AG04450 (cell line): ENCODE measurements at places on chromosomes 4 and X.

GRCh38 chrX:108537005-108537404 lies 97.4 kb downstream of the COL4A5 start:
- no peak for DNase-seq

DNA sequence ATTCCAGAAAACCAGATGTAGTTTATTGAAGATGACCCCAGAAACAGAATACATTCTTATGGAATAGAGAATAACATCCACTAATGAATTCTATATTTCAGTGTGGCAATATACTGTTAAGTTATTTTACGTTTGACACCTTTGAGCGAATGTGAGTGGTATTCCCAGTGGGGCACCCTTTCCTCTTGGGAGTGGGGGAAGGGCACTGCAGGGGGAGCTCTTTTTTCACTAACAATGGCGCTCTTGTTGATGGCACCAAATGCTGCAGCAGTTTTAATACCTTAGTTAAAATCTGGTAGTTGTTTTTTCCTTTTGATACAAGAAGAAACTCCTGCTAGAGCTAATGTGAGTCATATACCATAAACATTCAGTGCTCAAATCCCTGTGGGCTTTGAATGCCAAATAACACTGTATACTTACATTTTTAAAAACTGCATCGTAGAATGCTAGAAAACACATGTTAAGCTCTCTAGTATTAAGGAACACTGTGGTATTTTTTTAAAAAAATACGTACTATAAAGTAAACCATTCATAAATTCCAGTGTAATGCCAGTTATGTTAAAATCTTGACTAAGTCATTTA lies 178.5 kb downstream of the DCHS2 start:
- no peak for DNase-seq

- no peak for DNase-seq
These were observed 26.5 kb downstream of the HS3ST1 start for GRCh38 chr4:11402192-11402591.

DNA sequence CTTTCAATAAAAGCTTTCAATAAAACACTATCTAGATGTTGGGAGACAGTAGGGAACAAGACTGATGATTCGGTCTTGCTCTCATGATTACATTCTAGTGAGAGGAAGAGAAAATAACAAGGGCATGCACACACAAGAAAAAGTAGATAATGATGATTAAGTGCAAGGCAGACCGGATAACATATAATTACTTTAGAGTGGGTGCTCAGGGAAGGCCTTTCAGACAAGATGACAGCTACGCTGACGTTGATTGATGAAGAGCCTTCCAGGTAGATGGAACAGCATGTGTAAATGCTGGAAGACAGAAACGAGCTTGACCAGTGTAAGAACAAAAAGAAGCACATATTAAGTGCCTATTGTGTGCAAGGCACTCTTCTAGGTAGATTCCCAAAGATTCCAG lies 43.4 kb downstream of the TXK start:
- DNase-seq: no peak

- no peak for DNase-seq
These were observed 1002.9 kb upstream of the IGFBP7 start for GRCh38 chr4:58113126-58113525.

GRCh38 chrX:21734175-21734574 lies 23.7 kb downstream of the SMPX start:
- DNase-seq: no peak

DNA sequence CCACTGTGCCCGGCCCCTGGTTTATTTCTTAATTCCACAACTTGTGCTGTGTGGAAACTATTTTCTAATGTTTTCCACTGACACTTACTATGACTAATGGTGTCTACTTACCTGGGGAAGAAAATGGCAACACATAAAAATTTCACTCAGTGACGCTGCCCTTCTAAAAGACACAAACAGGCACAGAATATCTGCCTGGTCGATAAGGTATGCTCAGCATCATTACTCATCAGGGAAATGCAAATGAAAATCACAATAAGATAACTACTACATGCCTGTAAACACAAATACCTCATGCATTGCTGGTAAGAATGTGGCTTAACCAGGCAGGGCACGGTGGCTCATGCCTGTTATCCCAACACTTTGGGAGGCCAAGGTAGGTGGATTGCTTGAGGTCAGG lies 61.6 kb downstream of the UBE2K start:
- no peak for DNase-seq

- DNase-seq: no peak
These were observed 1216.1 kb downstream of the FSTL5 start for GRCh38 chr4:160947653-160948052.

DNA sequence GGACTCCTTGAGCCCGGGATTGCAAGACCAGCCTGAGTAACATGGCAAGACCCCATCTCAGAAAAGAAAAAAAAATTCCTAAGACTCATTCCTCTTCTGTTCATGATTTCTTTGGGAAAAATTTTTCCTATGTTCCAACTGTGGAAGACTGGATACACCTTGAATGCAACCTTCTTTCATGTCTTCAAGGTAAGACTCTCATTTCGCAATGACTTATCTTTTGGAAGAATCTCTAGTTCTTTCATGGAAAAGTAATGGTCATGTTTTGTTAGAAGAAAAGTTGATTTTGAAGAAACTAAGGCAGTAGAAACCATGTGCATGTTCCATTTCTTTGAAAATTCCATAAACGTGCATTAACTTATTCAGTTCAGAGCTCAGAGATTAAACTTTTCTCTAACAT lies 26.0 kb upstream of the BBS12 start:
- no peak for DNase-seq

GRCh38 chr4:14539246-14539645 lies 463.0 kb upstream of the CPEB2 start:
- DNase-seq: no peak

DNA sequence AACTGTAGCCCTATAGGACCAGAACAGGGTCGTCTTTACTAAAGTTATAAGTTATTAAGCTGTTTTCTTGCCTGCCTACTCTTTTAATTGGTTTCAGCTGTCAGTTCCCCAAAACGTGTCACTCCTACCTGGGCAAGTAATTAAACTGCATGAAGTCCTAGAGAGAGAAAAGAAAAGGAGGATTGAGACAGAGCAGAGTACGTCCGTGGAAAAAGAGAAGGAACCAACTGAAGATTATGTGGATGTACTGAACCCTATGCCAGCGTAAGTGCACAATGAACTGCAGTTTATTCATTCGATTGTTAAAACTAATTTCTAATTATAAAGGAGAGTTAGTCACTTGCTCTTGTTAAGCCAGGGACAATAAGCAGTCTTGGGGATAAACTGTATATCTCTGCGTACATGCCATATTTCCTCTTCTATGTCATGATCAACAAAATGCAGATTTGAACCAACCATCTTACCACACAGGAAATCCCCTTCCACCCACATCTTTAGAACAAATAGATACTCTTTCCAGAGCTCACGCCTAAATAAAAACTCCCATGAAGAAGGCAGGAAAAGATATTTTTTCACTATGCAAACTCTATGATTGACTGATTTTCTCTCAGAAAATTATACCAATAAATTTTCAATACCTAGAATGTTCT lies 22.8 kb downstream of the STAP1 start:
- no peak for DNase-seq

- DNase-seq: no peak
These were observed 60.7 kb downstream of the GPR143 start for GRCh38 chrX:9704876-9705465.

DNA sequence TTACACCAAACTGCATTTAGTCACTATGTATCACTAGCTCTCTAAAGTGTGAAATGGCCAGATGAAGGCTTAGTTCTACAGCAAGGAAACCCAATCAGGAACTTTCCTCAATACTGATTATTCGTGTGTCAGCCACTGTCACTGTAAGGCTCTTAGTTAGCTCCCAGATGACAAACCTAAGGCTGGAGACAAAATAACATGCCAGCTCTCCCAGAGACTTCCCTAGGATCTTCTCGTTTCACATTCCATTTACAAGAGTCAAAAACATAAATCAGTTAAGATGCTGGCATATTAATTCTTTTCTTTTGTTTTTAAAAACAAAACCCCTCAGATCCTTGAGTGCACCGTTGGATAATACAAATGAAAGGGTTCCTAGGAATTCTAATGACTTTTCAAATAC lies 88.2 kb upstream of the TFDP3 start:
- no peak for DNase-seq

GRCh38 chr4:113316879-113317278 lies 267.4 kb downstream of the ANK2 start:
- DNase-seq: no peak

- no peak for DNase-seq
These were observed 21.5 kb upstream of the PHKA1 start for GRCh38 chrX:72735561-72735960.

DNA sequence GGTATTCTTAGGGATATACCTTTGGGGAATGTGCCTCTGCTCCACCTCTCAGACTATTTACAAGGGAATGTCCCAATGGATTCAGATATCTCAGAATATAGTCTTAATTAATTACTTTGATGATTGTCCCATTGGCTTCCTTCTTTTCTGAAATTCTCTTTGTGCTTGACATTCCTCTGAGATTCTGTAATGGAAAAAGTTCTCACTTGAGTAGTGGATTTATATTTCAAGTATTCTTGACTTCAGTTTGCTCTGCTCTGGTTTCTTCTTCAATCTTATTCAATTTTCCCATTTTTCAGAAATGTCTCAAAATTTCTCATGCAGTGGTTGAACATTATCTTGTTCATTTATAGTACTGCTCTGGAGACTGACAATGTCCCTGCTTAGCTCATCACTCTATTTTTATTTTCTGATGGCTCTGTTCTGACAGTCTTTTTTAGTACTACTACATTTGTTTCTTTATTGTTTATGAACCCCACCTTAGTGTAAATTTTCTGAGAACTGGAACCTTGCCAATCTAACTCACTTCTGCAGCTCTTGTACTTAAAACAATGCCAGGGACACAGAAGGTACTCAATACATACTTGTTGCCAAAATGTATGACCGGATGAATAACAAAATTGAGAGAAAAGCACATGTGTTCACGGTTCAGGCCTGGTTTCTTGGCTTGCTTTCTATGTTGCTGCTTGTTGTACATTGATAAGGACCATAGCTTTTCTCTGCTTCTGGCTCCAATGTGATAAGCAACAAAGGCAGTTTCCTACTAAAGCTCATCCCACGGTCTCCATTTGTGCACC lies 471.7 kb downstream of the GASK1B start:
- no peak for DNase-seq

- no peak for DNase-seq
These were observed 1.4 kb downstream of the PAQR3 start for GRCh38 chr4:78937837-78938236.

GRCh38 chr4:69601065-69601464 lies 38.4 kb downstream of the UGT2A2 start:
- no peak for DNase-seq

DNA sequence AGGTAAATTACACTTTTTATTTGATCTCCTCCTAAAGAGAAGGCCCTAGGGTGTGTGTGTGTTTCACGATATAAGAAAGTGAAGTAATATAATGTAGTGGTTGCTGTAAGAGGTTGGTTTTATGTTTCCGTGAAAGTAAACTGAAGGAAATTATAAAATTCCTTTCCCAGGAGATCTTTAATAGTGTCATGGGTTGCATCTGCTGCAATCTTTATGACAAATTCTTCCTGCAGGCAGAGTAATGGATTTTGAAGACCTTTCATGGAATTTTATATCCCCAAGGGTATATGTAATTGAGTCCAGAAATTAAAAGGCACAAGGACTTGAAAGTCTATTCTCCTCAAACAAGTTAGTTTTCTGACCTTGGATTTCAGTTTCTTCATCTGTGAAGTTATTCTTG lies 538.6 kb downstream of the ANKRD50 start:
- DNase-seq: no peak

GRCh38 chr4:47736555-47736954 lies 101.3 kb downstream of the CORIN start:
- DNase-seq: no peak

DNA sequence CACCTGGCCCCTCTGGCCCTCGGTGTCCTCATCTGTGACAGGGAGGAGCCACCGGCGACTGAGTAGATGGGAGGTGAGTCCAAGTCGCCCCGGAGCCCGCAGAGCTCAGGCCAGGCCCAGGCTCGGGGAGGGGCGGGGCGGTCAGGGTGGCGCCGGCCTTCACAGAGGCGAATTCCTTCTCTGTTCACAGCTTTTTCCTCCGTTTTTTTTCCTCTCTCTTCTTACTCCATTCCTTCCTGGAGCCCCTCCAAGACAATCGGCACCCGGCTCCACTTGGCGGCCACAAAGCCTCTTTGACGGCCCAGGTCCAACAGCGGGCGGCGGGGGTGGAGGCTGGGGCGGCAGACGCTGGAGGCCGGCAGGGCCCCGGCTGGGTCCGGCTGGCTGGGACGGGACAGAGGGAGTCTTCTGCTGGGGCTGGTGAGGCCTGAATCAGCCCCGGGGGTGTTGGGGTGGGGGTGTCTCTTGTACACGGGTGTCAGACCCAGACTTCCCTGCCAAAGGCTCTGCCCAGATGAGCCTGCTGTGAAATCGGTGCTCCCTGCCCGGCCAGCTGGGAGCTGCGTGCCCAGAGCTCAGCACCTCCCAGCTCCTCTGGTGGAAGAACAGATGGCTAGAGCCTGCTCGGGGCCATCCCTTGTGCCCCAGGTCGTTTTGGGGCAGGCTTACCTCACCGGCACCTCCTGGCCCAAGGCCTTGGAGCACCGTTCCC lies 22.6 kb downstream of the FGFRL1 start:
- no peak for DNase-seq

DNA sequence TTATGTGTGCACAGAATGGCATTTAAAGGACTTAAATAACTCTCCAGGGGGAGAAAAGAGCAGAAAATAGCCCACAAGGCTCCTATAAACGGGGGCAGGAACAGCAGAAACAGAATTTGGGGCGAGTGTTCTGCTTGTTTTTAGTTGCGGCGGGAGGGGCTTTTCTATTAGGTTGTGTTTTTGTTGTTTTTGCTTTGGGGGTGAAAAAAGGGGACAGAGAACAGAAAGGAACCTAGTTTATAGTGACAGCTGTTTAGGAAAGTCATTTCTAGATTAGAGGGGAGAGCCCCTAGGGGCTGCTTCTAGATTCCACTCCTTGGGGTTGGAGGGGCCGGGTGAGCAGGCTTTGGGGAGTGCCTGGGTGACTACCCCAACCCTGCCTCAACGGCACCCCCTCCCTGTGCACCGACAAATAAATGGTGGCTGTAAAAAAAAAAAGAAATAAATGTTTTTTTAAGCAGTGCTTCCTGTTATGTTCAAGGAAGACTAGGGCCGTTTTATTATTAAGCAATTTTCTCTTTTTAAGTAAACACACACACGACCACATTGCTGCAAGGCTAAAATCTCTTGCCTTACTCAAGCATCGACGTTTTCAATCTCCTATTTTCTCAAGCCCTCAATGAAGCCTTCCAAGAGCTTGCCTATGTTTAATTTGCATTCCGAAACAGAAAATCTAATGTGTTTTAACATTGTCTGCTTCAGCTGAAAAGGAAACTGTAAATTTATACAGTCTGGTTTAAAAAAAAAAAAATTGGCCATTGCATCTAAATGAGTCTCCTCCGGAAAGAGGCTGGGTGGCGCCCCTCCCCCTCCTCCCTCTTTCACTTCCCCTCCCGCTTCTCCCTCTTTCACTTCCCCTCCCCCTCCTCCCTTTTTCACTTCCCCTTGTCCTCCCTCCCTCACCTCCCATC lies 123.3 kb upstream of the TBL1X start:
- no peak for DNase-seq

- no peak for DNase-seq
These were observed 103.0 kb downstream of the SNCA start for GRCh38 chr4:89733946-89734345.

GRCh38 chr4:173919196-173919595 lies 364.3 kb downstream of the FBXO8 start:
- no peak for DNase-seq
